Stomach (tissue), 19 donors: ENCODE measurements at places on chromosomes 1 and 21. TPM values are rescaled to one million over a fixed set of nuclear protein-coding genes. Genes with fewer than 3 reads are reported as not detected.

DNA sequence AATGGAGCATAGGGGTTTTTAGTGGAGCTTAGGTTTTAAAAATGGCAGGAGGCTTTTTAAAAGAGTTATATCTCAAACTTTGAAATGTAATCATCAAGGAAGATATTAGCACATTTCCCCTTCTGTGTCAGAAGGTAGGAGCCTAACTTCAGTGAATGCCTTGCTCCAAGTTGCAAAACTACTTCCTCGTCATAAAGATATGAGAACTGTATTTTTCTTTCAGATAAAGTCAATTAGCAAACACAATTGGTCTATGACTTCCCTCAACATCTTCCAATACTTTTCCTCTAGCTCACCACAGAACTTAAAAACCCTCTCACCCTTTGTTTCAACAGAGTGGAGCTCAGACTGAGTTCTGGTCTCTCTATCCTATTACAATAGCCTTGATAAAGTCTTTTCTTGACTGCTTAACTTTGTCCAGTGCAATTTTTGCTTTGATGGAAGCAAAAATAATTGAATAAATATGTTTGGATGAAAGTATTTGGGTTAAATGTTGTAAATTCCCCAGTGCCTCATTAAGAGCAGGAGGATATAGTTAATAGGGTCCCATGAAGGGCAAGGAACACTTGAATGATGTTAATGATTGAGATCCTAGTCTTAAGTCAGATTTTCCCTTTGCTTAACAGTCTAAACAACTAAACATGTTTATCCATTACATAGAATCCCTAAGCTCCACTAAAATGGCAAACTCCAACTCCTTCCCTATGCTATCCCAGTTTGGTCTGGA lies 58.9 kb downstream of the TNFSF18 start:
- H3K4me3 ChIP-seq: no peak overlapping the region
- H3K27me3 ChIP-seq: no peaks in the 10 kb centered on the region
- H3K4me1 ChIP-seq: no peaks in the 10 kb centered on the region
- H3K27ac ChIP-seq: no peak overlapping the region
- no peak for DNase-seq

The SSX2IP gene
- 4.4 TPM for polyA plus RNA-seq

The HMGCS2 gene
- 83.4 TPM for polyA plus RNA-seq

- H3K36me3 ChIP-seq: no peaks in the 10 kb centered on the region
- H3K4me3 ChIP-seq: no peak overlapping the region
- no peak for DNase-seq
- H3K4me1 ChIP-seq: peaks cover 19% of the 10 kb centered on the region
- no peaks in the 10 kb centered on the region for H3K27me3 ChIP-seq
Observed at GRCh38 chr1:116487583-116487982, 83.2 kb downstream of the CD58 start.

DNA sequence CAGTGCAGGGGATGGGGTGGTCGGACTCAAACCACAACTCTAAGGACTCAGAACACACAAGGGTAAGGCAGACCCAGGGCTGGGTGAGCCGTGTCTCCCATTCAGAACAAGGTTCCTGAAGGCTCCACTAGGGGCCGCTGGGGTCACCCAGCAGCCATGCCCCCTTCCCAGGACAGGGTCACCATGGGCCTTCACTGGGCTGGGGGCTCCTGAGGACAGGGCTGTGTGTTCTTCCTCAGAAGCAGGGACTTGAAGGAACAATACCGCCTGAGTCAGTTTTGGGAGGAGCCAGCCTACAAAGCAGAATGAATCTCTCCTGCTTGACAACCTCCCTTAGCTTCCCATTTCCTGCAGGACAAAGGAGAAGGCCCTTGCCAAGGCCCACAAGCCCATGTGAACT lies 15.4 kb downstream of the RIMS3 start:
- no peak overlapping the region for H3K4me3 ChIP-seq
- peaks cover 7% of the 10 kb centered on the region for H3K27me3 ChIP-seq
- H3K36me3 ChIP-seq: no peaks in the 10 kb centered on the region
- H3K4me1 ChIP-seq: no peaks in the 10 kb centered on the region
